NCI-H774 (cell line): ENCODE measurements at places on chromosomes 3 and 15.
A peak's percentile ranks its signal among the peaks of the same experiment; 100 is the strongest.

- DNase-seq, result no peak
These were observed 188.5 kb downstream of the ALCAM start for GRCh38 chr3:105555206-105555605.

DNA sequence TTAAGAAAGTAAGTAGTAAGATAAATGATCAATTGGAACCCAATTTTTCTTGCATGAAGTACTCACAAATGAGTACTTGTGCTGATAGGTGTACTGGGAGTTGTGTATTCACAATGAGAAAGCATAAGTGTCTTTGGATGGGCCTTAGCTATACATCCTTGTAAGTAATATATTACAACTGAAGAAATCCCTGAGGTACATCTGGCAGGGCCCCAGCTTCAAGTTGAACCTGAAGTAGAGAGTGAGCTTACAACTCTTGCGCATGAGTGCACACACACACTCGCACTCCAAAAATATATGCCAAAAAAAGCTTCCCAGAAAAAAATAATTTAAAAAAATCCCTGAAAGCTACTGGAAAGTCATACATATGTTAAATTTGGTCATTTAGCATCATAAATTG is 222.5 kb downstream of the ROBO2 start:
- no peak for DNase-seq

DNA sequence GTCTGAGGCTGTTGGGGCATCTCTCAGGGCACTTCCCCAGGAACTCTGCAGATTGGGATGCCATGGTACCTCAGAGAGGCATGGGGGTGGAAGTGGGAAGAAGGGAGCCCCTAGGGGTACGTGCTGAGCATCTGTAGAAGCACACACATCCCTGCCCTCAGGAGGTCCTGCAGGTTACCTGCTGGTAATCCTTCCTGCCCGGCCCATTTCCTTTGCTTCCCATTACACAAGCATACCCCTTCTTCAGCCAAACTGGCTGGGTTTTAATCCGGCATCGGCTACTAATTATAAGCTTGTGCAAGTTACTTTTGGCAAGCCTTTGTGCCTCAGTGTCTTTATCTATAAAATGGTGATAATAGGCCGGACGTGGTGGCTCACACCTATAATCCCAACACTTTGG is 3.1 kb upstream of the SMAD6 start:
- DNase-seq, result no peak

- DNase-seq, result no peak
These were observed 90.0 kb downstream of the STT3B start for GRCh38 chr3:31622636-31623288.

GRCh38 chr3:126512026-126512425 is 5.5 kb downstream of the UROC1 start:
- DNase-seq, result no peak

- no peak for DNase-seq
These were observed 11.0 kb upstream of the ARL14 start for GRCh38 chr3:160665784-160666526.

GRCh38 chr3:11726146-11726545 is 82.4 kb upstream of the VGLL4 start:
- DNase-seq, result no peak

- no peak for DNase-seq
These were observed 744 bp upstream of the CCDC32 start for GRCh38 chr15:40565333-40566238.

DNA sequence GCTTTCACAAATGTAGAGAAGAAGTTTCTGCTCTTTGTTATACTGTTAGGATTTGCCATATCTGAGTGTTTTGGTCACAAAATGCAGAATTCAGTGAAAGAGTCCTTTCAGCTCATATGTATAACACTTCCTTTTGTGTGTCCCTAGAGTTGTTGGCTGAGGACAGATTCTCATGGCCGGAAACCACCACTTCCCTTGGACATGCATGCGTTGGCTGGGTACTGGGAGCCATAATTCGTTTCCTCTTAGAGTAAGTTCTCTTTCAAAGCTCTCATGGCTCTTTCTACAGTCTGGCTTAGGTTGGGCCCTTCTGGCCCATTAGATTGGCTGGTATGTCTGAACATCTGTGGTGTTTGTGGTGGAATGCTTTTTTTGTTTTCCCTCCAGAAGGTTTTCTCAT is 298.5 kb downstream of the DIPK2A start:
- DNase-seq, result no peak

DNA sequence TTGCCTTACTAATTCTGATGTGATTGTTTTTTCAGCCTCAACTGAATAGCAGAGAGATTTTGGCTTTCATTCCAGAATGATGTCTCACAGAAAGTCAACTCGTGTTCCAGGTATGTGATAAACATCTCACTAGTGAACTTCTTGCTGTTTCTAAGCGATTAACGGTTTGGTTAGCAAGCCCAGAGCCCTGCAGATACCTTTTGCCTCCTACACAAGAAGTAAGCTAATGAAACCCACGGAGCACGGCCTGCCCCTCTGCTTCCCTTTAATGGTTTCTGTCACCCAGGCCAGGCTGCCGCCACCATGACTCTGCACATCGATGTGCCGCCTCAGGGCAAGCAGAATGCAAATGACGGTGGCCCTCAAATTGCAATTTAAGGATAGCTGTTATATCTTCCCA is 155.9 kb upstream of the ICE2 start:
- DNase-seq, result no peak

DNA sequence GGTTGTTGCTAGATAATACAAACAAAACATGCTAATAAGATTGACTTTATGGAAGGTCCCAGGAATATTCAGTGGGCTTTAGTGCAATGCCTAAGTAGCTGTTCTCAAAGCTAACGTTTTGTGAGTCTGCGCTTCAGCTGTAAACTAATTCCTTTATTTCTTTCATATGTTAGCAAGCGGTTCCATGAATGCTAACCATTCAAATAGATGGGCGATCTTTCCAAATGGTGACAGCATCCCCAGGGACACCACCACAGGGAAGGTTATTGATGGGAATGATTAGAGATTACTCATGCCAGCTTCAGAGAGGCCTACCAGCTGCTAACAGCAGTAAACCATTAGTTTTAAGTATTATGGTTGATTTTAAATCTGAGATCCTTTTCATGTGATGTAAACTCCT is 405.7 kb upstream of the MCTP2 start:
- no peak for DNase-seq

GRCh38 chr15:66599536-66600239 is 33.9 kb upstream of the LCTL start:
- DNase-seq, result no peak

DNA sequence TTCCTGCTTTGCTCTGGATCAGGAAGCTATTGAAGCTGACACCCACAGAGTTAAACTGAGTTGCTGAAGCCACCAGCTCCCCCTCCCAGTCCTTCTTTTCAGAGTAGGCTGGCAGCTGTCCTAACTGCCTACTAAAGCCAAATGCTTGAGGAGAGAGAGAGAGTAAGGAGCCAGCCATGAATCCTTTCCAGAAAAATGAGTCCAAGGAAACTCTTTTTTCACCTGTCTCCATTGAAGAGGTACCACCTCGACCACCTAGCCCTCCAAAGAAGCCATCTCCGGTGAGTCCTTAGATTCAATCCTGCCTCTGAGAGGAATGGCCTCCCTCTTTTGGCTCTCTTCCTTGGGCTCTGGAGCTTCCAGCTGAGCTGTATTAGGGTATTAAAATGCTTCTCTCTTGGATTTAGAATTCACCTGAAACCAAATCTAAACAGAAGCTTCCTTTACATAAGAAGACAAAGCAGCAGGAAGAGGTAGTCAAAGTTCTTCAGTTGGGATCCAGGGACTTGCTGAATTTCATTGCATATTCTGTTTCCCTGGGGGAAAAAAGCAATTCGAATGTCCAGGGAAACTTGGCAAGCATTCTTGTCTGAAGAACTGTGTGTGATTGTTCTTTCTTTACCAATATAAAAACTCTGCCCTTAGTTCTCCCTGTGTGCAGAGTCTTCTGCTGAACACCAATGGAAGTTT is at the start of gene SLC15A2:
Gene SLC15A2, plus strand, starts transcription at position 101 of the 690 bp plus-strand sequence. Its CDS starts 76 bp downstream, at position 177.
- no peak for DNase-seq

- no peak for DNase-seq
These were observed 25.3 kb upstream of the HRH1 start for GRCh38 chr3:11128682-11129632.

GRCh38 chr3:38111696-38112377 is 25.1 kb downstream of the ACAA1 start:
- no peak for DNase-seq

DNA sequence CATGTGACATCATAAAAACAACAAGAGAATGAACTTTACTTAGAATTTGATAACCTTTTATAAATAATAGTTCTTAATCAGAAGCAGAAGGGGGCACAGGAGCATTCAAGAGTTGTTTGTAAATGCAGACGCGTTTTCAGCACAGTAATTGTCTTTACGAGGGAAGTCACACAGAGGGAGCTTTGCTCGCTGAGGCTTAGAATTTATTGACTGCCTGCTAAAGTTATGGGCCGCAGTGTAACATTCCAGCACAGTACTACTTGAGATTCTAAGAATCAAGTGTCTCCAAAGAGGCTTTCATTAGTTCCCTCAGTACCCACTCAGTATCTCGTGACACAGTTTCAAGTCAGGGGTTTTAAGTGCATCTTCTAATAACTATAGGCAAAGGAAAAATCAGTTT is 288.7 kb downstream of the NR2F2 start:
- no peak for DNase-seq

DNA sequence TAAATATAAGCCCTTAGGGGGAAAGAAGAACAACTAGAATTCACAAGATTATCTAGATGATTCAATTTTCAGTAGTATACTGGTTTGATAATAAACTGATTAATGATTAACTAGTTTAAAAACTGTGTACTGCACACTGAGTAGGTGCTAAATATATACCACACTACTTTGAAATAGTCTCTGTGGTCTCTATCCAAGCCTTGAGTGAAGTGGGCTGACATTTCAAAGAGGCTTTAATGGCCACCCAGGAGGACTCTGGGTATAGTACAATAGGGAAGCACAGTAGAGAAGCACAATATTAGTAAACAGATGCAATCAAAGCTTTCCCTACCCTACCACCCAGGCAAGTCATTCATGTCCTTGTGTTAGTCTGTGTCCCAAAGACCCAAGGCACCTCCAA is 46.7 kb downstream of the FILIP1L start:
- no peak for DNase-seq

- DNase-seq, result no peak
These were observed 122.0 kb upstream of the BFSP2 start for GRCh38 chr3:133277813-133278212.

DNA sequence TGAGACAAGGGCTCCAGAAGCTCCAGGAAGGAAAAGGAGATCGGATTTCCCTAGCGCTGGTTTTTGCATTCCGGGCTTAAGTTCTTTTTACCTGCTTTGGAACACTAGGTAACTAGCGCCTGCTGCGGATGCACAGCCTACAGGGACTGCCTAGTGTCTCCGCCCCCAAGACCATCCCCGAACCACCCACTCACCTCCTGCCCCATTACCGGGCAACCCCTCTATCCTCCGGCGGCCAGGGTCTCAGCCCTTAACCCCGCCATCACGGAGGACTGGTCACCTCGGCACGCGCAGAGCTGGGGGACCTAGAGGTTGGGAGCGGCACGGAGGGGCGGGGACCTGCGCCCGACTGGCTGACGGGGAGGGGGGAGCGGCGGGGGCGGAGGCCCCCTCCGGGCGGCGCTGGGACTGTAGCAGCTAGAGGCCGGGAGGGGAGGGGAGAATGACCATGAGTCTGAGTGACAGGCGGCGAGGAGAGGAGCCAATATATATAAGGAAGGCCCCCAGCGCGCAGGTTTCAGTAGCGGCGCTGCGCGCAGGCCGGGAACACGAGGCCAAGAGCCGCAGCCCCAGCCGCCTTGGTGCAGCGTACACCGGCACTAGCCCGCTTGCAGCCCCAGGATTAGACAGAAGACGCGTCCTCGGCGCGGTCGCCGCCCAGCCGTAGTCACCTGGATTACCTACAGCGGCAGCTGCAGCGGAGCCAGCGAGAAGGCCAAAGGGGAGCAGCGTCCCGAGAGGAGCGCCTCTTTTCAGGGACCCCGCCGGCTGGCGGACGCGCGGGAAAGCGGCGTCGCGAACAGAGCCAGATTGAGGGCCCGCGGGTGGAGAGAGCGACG is at the start of gene DLL4:
Gene DLL4, plus strand, starts transcription at position 520 of the 839 bp plus-strand sequence. CDS start 329 bp downstream, outside the sequence.
- peak; percentile 91 for DNase-seq

- DNase-seq, result no peak
These were observed 323.3 kb downstream of the CLSTN2 start for GRCh38 chr3:140258222-140258724.

GRCh38 chr3:20080956-20081554 is 40.8 kb downstream of the KAT2B start:
- peak; percentile 70 for DNase-seq

GRCh38 chr3:10397879-10398278 is 77.0 kb upstream of the SEC13 start:
- DNase-seq, result no peak

GRCh38 chr3:185361920-185362319 is 1.0 kb upstream of the MAP3K13 start:
- no peak for DNase-seq

- no peak for DNase-seq
These were observed 70.2 kb upstream of the ST3GAL6 start for GRCh38 chr3:98692787-98693473.

DNA sequence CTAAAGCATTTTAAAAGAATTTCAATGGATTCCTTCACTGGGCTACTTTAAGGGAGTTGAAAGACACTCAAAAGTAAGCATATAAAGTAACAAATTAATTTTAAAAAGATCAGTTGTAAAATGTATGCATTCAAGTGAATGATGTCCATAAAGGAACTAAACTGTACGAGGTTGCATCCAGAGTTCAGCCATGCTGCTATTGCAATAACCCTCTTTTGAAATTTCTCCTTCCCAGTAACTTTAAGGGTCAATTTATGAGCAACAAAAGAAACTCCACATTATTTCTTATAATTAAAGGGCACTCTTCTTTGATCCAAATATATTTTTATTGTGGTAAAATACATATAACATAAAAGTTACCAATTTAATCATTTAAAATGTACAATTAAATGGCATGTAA is 22.9 kb downstream of the BTLA start:
- DNase-seq, result no peak

DNA sequence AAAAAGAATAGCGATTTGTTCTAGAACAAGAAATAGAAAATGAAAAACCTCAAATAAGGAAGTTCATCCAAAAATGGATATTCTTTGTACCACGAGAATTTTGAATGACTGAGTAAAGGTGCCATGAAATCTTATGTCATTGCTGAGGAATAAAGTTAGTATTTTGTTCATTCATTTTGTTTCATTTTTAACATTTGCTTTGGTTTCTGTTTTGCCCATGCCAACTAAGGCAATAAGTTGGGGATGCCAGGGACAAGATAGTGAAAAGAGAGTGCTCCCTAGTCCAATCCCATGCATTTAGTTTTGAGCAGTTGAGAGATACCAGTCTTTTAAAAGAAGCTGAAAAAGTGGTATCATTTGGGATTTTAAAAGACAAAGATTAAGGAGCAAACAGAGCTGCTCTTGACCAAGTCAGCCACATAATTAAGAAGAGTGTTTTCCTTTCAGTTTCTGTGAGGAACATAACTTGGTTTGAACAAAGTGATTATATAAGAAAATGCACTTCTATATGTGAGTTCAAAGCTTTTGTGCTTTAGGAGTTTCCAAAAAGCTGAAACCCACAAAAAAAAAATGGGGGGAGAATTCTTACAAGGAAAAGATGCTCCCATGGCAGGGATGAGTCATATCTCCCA is 201.4 kb downstream of the PLOD2 start:
- DNase-seq, result no peak

DNA sequence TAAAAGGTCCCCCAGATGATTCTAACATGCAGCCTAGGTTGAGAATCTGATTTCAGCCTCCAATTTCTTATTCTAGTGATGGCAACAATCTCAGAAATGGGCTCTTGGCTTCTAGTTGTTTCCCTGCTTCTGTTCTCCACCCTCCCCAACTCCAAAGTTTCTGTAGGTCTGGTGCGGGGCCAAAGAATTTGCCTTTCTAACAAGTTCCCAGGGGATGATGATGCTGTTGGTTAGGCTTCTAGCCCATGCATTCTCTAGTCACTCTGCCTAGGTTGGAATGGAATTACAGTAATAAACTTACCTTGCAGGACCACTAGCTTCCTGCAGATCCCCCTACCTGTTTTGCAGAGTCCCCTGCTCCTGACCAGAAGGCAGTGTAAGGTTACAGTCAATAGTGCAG is 103.2 kb upstream of the PPP2R3A start:
- DNase-seq, result no peak
